CD4-positive, alpha-beta T cell treated with Interleukin-1 beta for 1 hour (primary cell): ENCODE measurements at places on chromosomes 3 and 15.

DNA sequence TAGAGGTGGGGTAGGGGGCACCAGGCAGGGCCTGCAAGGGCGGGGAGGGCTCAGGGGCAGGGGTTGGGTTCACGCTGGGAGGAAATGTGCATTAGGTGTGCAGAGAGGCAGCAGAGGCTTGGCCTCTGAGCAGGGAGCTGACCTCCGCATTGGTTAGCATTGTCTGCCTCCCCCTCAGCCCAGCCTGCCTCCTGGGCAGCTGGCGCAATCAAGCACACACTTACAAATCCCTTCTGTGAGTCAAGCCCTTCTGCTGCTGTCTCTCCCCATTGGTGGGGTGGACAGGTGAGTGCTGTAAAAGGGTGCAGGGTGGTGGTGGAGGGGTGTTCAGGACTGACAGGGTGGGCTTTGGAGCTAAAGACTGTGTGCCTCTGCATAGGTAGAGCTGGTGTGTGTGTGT is 9.3 kb downstream of the LOXL1 start:
- no peak for DNase-seq

DNA sequence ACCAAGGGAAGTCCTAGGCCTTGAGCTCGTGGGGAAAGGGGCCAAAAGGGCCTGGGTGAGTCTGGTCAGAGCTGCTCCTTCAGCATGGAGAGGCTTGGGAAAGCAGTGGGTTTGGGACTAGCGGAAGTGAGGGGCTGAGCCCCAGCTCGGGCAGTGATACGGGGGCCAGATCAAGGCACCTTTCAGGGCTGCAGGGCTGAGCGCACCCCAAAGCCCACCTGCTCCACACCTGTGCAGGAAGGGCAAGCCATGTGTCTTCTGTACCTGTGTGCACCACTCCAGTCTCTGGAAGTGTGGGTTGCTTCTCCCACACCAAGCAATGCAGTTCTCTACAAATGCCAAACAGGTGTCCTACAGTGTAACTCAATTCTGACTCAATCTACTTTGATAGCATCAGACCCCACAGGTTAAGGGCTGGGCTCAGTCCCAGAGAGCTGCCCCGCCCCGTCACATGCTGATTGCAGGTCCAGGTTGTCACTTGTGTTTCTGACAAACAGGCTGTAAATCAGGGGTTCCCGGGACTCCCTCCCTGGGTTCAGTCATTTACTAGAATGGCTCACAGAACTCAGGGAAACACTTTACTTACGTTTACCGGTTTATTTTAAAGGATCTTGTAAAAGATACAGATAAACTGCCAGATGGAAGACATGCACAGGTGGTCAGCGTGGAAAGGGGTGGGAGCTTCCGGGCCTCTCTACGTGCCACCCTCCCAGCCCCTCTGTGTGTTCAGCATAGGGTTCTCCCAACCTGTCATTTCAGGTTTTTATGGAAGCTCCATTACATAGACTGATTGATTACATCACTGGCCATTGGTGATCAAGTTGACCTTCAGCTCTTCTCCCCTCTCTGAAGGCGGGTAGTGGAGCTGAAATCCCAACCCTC is 28.8 kb upstream of the KLF13 start:
- no peak for DNase-seq

DNA sequence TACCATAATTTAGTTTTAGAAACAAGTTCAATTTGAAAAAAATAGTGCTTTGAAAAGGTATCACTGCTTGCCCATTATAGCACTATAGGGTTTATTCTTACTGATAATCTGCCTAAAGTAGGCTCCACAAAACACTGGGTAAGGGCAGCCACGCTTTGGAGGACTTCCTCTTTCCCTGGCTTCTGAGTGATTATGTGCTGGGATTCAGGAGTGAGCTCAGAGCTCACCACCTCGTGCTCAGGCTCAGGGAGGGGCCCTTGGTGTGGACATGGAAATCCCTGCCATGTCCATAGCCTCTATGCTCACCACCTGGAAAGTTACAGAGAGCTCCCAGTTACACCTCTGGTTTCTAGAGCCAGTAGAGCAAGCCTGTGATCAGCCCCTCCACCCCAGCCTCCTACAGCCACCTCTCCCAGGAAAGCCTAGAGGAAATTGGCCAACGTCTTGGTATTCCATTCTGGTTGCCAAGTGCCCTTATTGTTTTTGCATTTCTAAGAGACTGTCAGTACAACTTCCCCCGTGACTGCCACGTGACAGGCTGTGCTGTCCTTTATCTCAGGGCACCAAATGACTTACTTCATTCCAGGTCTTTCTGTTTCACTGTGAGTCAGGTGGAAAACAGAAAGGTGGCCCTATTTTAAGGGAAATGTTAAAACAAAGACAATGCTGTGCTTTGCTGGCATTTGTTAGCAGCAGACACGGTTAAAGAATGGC is 316.0 kb downstream of the RORA start:
- no peak for DNase-seq

DNA sequence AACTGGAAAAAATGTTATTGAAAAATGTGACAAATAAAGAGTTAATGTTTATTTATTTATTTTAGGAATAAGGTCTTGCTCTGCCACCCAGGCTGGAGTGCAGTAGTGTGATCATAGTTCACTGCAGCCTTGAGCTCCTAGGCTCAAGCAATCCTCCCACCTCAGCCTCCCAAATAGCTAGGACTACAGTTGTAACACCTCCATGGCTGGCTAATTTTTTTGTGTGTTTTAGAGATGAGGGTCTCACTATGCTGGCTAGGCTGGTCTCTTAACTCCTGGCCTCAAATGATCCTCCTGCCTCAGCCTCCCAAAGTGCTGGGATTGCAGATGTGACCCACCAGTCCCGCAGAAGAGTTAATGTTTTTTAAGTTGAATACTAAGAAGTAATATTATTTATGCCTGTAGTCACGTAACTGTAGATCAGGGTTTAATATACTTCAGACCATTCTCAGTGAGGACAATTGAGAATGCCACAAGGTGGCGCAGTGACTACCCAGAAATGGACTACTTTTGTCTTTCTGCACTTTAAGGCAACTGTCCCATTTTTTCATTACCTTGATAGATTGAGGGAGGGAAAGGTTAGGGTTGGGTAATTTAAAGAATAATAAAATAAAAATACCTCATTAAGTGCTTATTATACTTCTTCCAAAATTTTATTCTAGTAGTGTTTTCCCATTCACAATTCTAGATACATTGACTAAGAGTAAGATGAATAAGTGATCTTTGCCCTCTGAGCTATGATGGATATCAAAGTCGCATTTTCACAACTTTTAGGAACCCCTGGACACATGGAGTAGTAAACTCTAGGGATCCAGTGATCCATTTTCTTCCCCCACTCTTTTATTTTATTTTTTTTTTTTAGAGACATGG is 6.0 kb downstream of the MUC13 start:
- peak; percentile 60 for DNase-seq

DNA sequence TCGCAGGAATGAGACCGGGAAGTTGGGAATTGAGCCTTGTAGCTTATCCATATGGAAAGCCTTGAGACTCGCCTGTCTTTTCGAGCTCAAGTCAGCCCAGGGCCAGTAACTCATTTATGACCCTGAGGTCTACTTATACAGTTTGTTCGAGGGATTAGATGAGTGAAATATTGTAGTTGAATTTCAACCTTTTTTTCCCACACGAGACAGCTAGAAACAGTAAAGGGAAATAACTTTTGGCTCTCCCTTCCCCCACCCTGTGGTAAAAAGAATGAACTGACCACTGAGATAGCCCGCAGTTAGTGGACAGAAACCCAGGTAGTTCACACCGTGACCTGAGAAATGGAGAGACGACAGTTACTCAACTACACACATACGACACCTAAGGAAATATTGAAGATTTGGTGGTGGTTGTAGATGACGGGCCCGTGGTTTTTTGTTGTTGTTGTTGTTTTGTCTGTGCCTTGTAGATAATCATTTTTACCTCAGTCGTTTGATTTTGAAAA is 841 bp downstream of the EIF3J start:
- DNase-seq, result peak; percentile 39

GRCh38 chr3:5787861-5788488 is 600.5 kb downstream of the EDEM1 start:
- DNase-seq, result no peak

GRCh38 chr3:127220497-127220896 is 27.6 kb downstream of the PRR23E start:
- DNase-seq, result no peak

GRCh38 chr3:133384331-133385027 is 15.4 kb upstream of the BFSP2 start:
- peak; percentile 11 for DNase-seq

DNA sequence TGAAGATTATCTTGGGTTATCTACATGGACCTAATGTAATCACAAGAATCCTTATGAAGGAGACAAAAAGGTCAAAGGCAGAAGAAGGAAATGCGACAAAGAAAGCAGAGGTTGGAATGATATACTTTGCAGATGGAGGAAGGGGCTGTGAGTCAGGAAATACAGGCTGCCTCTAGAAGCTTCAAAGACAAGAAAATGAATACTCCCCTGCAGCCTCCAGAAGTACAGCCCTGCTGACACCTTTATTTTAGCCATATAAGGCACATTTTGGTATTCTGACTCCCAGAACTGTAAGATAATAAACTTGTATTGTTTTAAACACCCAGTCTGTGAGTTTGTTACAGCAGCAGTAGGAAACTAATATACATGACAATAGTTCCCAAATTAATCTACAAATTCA is 58.6 kb downstream of the SIDT1 start:
- DNase-seq, result no peak

DNA sequence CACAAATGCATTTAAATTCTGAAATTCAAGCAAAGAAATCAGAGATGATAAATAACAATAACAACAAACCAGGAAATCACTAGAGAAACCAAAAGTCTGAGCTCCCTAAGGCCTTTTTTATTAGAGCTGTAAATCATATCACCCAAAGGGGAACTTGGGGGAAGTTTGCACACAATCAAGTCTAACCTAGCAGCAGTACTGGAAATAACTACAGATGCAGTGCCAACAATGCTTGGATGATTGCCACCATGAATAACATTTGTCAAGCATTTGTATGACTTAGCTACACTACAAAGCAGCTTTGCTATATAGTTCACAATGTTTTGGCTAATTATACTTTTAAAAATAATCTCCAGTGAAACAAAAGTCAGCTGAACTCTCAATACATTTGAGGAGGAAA is 27.8 kb downstream of the SHQ1 start:
- DNase-seq, result no peak

DNA sequence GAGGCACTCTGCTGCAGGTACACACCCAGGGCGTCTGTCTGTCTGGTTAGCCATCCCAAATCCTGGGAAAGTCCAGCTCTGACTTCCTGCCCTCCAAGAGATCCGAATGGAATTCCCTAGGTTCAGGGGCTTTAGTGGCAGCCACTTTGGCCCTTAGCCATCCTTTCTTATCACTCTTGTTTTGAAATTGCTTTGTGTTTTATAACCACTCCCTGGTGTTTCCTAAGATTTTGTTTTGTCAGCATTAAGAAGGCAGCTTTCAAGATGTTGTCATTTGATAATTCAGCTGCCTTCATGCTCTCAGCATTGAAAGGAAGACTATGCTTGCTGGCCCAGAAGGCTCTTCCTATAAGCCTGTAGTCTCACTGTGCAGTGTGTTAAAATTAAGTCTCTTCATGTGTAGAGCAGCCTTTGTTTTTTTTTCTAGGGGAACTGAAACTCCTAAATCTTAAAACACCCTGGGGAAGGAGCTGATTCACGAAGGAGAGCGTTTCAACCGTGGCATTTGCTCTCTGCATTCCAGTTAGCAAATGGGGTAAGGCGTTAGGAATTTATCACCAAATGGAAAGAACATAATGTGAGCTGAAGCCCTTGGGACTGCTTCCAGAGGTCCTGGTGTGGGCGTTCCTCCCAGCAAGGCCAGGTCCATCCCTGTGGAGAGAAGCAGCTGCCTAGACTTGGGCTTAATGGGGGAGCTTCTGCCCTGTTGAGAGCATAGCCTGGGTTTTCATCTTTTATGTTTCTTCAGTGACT is 14.2 kb upstream of the CLEC3B start:
- DNase-seq, result no peak

DNA sequence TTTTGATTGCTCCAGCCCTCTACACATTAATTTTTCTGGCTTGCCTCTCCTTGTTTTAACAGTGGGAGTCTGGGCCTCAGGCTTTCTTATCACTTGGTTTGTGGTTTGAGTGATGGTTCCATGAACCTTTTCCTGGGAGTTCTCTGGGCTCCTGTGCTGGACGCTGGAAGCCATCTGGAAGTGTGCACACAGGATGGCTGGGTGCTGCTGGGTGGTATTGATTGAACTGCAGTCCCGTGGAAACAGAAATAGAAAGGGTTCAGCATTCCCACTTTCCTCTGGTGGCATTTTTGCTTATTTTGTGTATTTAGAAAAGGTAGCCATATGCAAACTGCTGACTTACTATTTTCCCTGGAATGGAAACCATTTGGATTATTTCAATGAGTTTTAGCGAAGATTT is 25.6 kb downstream of the MITF start:
- no peak for DNase-seq
